ENCODE measurements at places on chromosomes 5 and 9.

GRCh38 chr5:171481571-171482433 is 62.4 kb downstream of the FGF18 start:
- DNase-seq: no peak

GRCh38 chr5:179886190-179886911 is 21.3 kb downstream of the TBC1D9B start:
- DNase-seq: no peak

DNA sequence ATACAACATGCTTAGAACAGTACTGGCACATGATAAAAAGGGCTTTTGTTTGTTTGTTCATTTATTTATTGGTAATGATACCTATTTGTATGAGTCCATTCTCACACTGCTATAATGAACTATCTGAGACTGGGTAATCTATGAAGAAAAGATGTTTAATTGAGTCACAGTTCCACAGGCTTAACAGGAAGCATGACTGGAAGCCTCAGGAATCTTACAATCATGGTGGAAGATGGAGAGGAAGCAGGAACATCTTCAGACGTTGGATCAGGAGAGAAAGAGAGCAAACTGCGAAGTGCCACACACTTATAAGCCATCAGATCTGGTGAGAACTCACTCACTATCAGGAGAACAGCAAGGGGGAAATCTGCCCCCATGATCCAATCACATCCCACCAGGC is 847.7 kb downstream of the CDH18 start:
- DNase-seq: no peak

DNA sequence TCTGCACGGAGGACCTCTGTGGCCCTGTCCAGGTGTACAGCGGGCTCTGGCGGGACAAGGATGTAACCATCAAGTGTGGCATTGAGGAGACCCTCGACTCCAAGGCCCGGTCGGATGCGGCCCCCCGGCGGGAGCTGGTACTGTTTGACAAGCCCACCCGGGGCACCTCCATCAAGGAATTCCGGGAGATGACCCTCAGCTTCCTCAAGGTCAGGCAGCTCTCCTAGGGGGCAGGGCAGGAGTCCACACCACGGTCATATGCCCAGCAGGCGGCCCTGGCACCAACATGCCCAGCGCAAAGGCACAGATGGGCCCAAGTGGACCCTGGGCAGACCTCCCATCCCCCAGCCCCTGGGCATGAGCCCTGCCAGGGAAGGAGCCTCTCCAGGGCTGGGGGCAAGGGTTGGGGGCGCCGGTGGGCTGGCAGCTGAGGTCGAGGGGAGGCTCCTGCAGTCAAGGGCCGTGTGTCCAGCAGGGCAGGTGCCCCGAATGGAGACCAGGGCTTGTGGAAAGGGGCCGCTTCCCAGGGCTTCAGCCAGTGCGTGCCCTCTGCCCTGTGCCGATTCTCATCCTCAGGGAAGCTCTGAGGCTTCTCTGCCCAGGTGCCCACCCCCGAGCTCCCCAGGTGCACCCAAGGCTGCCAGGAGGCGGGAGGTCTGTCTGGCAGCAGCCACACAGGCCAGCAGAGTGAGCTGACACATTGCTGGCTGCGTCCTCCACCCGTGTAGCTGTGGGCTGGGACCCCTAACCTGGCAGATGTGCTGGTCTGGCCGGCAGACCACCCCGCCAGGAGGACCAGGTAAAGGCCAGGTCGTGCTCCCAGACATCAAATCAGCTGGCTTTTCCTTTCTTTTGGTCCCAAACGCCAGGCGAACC is 10.0 kb downstream of the DIPK1B start:
- no peak for DNase-seq

- DNase-seq: no peak
These were observed 584.3 kb downstream of the CAAP1 start for GRCh38 chr9:26308328-26308727.

DNA sequence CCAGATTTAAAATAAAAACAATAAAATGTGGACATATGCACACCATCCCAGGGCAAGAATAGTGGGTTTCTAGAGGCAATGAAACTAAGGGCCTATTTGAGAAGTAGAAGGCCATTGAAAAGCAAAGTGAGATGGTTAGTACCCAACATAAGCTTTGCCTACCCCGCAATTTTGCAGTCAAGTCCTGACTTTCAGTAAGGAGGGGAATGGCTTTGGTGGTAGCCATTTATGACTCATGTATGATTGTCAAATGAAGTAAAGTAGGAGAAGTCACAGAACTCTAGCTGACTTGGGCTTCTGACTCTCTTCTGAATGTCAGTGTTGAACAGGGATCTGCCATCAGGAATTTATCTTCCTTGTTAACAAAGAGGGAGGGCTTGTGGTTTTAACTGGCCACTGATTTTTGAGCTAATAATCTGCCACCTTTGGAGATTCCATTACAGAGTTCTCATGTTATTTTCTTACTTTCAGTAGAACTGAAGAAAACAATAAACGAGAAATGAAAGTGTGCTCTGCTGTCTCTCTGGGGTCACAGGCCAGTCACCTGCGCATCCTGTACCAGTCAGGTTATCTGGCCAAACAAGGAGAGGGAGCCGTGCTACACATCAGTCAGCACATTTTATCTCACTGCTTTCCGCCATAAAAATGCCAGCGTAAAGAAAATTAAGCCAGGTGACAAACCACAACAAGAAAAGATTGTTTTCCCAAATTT is 14.3 kb upstream of the SNCAIP start:
- no peak for DNase-seq

DNA sequence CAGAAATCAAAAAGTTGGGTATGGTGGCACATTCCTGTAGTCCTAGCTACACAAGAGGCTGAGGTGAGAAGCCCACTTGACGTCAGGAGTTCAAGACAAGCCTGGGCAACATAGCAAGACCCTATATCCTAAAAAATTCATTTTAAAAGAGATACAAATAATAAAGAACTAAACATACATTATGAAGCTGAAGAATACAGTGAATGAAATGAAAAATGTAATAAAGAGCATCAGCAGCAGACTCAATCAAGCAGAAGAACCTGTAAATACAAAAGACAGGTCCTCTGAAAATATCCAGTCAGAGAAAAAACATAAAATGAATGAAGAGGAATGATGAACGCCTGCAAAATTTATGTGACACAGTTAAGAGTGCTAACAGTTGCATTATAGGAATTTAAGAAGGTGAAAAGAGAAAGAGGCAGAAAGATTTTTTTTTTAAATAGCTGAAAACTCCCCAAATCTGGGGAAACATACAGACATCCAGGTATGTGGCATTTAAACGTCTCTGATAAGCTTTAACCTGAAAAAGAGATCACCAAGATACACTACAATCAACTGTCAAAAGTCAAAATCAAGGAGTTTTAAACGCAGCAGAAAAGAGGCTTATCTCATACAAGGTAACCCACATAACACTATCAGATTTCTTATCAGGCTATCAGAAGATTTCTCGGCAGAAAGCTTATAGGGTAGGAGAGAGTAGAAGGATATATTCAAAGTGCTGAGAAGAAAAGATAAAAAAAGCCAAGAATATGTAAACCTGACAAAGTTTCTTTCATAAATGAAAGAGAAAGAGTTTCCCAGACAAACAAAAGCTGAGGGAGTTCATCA is 57.6 kb downstream of the PRRC1 start:
- no peak for DNase-seq

DNA sequence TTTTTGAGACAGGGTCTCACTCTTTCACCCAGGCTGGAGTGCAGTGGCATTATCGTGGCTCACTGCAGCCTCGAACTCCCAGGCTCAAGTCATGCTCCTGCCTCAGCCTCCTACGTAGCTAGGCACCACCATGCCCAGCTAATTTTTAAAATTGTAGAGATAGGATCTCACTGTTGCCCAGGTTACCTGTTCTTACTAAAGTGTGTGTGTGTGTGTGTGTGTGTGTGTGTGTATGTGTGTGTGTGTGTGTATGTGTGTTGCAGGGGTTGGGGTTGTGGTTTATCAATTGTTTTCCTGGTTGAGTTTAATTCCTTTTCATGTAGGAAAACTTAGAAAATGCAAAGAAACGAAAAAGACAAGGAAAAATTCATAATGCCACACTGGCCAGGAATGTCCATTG is 21.8 kb downstream of the RNF44 start:
- no peak for DNase-seq

GRCh38 chr5:129118405-129118804 is 23.9 kb downstream of the ISOC1 start:
- no peak for DNase-seq

GRCh38 chr5:4015709-4016108 is 420.1 kb downstream of the IRX1 start:
- DNase-seq: no peak

- no peak for DNase-seq
These were observed 27.6 kb downstream of the ABCA1 start for GRCh38 chr9:104900324-104900723.

- no peak for DNase-seq
These were observed 171.5 kb downstream of the SSBP2 start for GRCh38 chr5:81579262-81579924.

Measured in CD4-positive, alpha-beta T cell treated with Interleukin-6 for 4 hours (primary cell).